Activated naive CD4-positive, alpha-beta T cell (primary cell): ENCODE measurements at places on chromosomes 1 and 21.

DNA sequence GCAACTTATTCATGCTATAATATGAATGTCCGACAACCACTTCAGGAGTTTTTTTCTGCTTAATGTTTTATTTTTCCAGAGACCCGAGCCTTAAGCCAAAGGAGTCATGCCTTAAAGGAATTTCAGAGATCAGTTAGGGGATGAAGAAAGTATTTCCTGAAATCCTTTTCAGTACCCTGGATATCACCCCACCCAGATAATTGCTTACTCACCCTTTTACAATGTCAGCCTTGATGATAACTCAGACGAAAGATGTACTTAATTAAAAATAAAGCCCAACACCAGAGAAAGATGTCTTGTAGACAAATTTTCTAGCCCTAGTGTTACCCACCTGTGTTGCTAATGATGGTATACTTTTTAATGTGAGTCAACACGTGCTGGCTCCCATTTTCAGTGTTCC lies 124.1 kb downstream of the XCL2 start:
- DNase-seq = no peak

GRCh38 chr1:178379807-178380206 lies 117.0 kb downstream of the CLEC20A start:
- DNase-seq = no peak

DNA sequence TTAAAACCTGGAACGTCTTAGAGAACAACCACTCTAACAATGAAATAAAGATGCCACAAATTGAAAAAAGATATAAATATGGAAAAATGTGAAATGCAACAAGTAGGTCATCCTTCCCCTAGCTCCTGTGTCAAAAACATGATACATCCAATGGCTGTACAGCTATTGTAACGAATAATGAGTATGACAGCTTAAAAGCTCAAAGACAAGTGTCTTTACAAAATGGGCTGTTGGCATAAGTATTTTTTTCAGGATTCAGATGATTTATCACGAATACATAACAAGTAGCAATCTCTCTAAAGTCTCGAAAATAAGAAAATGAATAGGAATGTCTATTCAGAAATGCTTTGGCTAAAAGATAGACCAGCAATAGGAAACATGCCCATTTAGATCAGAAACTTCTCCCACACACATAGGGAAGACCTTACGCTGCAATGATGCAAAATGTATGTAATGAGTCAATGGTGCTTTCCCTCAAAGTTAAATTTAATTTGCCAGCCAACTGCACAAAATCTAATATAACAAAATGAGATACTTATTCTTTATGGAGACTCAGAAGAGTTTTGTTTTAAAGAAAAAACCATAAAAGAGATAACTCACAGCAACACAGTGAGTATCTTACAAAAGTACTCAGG lies 8.3 kb downstream of the TGFBR3 start:
- no peak for DNase-seq

DNA sequence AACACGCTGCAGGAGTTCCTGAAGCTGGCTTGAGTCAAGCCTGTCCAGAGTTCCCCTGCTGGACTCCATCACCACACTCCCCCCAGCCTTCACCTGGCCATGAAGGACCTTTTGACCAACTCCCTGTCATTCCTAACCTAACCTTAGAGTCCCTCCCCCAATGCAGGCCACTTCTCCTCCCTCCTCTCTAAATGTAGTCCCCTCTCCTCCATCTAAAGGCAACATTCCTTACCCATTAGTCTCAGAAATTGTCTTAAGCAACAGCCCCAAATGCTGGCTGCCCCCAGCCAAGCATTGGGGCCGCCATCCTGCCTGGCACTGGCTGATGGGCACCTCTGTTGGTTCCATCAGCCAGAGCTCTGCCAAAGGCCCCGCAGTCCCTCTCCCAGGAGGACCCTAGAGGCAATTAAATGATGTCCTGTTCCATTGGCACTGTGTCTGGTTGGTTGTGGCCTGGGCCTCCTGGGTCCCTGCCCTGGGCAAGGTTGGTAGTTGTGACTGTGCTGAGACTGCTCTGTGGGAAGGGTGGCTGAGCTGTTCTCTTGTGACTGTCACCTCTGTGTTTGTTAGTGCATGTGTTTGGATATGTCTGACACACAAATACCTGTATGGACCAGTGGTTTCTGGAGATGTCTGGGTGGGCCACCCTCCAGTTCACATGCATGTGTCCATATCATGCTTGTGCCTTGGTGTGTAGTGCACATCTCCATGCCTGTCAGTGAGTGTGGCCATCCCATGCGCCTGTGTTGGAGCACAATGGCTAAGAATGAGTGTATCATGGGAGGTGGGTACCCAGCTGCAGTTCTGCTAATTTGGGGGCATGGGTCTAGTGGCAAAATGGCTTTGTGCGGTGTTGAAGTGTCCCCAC lies 1.4 kb downstream of the SH3BGRL3 start:
- no peak for DNase-seq

- no peak for DNase-seq
Measured at GRCh38 chr21:38669186-38669585, 136.5 kb upstream of the ETS2 start.

- no peak for DNase-seq
Measured at GRCh38 chr1:59072583-59072947, 224.3 kb upstream of the FGGY start.

DNA sequence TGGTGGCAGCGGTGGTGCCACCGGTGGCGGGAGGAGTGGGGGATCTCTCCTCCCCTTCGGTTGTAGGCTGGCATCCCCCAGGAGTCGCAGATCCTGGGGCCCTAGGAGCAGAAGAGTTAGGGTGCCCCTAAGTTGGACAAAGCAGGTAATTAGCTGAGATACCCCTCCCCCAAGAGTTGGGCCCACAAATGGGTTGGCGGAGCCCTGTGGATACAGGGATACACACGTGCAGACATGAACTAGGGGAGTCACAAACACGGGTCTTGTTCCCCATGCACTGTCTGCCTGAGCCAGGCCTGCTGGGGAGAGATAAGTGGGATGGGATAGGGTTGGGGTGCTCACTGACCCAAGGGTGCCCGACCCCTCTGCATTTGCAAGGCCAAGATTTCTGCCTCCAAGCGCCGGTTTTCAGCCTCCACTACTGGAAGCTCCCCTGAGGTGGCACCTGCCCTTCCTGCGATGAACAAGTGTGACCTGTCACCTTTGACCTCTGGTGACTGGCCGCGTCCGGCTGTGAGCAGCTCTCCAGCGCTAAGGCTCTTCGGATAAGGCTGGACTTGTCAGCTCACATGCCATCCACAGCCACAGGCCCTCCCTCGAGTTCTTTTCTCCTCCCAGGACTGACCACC lies 1.8 kb downstream of the CCDC17 start:
- no peak for DNase-seq

- no peak for DNase-seq
Measured at GRCh38 chr1:101316256-101316655, 79.4 kb downstream of the S1PR1 start.

GRCh38 chr1:236451796-236452373 lies 57.8 kb downstream of the EDARADD start:
- DNase-seq = no peak

GRCh38 chr1:100075773-100076172 lies 57.0 kb downstream of the SASS6 start:
- no peak for DNase-seq

- DNase-seq = no peak
Measured at GRCh38 chr1:20486457-20487235, 636 bp upstream of the CAMK2N1 start.

- DNase-seq = no peak
Measured at GRCh38 chr1:89649783-89650182, 16.9 kb downstream of the LRRC8C start.

DNA sequence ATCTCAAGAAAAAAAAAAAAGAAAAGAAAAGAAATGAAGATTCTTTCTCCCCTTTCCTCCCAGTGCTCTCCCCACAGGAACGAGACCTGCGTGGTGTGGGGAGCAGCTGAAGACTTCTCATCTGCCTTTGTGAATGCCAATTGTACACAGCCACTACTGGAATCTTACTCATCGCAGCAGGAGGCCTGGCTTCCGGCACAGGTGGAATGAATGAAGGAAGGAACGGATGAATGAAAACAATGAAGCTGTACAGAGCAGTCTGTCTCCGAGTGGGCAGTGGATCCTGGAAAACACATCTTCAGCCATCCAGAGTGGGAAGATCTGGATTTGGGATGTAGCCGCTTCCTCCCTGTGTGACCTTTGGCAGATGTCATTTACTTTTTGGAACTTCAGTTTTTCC lies 64.9 kb downstream of the RUNX3 start:
- no peak for DNase-seq

DNA sequence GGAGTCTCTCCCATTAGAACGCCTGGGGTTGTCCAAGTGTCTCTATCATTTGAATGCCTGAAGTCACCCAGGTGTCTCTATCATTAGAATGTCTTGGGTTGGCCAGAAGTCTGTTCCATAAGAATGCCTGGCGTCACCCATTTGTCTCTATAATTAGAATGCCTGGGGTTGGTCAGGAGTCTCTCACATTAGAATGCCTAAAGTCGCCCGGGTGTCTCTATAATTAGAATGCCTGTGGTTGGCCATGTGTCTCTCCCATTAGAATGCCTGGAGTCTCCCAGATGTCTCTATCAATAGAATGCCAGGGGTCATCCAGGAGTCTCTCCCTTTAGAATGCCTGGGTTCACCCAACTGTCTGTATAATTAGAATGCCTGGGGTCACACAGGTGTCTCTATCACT lies 54.5 kb downstream of the RNF187 start:
- no peak for DNase-seq

GRCh38 chr1:43890815-43891214 lies 42.8 kb upstream of the ARTN start:
- DNase-seq = no peak

GRCh38 chr1:32884032-32884372 lies 2.3 kb upstream of the HPCA start:
- no peak for DNase-seq

DNA sequence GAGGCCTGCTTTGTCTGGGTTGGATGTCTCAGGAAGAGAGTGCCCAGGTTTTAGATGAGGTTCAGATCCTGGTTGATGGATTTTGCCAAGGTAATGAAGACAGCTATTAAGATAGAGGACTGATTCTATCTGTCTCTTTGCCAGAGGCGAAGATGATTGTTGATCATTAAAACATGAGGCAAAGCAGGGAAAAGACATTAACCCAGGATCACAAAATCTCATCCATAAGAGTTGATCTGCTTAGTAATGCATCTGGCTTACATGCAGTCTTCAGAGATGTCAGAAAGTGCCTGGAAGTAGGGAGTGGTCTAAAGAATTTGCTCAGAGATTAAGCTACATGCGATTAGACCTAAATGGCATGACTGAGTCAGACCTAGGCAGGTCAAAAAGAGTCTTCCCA lies 229.6 kb upstream of the PLD5 start:
- no peak for DNase-seq

GRCh38 chr1:3522564-3523265 lies 68.2 kb downstream of the ARHGEF16 start:
- DNase-seq = no peak
